COR-L47 (cell line): ENCODE measurements at places on chromosomes 12 and 14.

DNA sequence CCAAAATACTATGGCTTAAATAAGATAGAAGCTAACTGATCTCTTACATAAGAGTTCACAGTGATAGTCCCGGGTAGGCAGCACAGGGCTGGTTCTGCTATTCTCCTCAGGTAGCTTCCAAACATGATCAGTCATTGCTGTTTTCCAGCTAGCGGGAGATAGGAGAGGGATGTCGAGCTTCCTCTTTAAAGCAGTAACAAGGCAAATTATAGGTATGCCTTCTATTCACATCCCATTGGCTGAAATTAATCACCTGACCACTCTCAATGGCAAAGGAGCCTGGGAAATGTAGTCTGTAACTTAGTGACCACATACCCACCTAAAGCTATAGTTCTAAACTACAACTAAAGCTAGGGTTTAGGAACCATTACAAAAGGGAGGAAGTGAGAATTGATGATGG lies 34.5 kb upstream of the VRK1 start:
- peak; percentile 75 for DNase-seq

GRCh38 chr12:110071967-110072366 lies 23.6 kb upstream of the C12orf76 start:
- DNase-seq: no peak

DNA sequence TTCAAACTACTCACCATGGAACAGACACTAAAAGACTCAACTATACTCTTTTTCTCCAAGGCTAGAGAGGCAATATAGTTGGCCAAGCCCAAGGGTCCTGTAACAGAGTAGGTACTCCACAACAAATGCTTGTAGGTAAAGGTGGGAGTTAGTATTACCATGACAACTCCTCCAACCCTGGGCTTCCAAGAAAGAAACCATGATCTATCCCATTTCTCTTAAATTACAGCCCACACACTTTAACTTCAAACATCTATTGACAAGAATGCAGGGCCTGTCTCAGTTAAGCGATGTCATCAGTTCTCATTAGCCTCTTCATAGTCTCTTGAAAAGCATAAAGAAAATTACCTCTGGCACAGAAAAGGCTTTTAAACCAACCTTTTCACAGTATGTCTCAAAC lies 25.0 kb downstream of the ERH start:
- no peak for DNase-seq

- DNase-seq: no peak
These were observed 61.0 kb downstream of the SRGAP1 start for GRCh38 chr12:63905544-63905943.

- DNase-seq: no peak
These were observed 114.6 kb downstream of the CHST11 start for GRCh38 chr12:104571328-104571727.

DNA sequence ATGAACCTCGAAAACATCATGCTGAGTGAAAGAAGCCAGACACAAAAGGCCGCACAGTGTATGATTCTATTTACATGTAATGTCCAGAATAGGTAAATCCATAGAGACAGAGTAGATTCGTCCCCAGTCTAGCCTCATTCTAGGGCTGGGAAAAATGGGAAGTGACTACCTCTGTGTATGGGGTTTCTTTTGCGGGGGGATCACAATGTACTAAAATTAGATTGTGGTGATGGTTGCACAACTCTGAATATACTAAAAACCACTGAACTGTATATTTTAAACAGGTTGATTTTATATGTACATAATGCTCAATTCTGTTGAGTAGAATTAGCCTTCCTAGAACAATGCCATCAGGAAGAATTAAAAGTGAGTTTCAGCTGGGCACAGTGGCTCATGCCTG lies 6.3 kb upstream of the RILPL2 start:
- no peak for DNase-seq

- no peak for DNase-seq
These were observed 135.7 kb downstream of the CNTN1 start for GRCh38 chr12:40827683-40828592.

DNA sequence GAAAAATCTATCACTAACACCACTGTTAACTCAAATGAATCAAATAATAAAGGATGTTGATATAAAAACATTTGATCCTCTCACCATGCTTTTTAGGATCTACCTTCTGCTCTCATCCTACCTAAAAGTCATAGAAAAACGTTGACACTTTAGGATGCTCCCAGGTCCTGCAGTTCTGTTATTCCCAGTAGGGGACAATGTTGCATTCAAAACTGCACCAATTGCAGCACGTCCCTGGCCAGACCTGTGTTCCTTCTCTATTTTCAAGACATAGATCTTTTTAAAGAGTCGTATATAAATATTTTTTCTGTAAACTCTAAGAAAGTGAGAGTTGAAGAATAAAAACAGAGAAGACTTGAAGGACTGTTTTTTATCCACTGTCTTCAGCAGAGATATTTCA lies 8.8 kb downstream of the AICDA start:
- DNase-seq: no peak

- DNase-seq: no peak
These were observed 2.4 kb upstream of the HOXC12 start for GRCh38 chr12:53952335-53952694.

GRCh38 chr12:130506844-130507243 lies 169.2 kb downstream of the PIWIL1 start:
- DNase-seq: no peak

DNA sequence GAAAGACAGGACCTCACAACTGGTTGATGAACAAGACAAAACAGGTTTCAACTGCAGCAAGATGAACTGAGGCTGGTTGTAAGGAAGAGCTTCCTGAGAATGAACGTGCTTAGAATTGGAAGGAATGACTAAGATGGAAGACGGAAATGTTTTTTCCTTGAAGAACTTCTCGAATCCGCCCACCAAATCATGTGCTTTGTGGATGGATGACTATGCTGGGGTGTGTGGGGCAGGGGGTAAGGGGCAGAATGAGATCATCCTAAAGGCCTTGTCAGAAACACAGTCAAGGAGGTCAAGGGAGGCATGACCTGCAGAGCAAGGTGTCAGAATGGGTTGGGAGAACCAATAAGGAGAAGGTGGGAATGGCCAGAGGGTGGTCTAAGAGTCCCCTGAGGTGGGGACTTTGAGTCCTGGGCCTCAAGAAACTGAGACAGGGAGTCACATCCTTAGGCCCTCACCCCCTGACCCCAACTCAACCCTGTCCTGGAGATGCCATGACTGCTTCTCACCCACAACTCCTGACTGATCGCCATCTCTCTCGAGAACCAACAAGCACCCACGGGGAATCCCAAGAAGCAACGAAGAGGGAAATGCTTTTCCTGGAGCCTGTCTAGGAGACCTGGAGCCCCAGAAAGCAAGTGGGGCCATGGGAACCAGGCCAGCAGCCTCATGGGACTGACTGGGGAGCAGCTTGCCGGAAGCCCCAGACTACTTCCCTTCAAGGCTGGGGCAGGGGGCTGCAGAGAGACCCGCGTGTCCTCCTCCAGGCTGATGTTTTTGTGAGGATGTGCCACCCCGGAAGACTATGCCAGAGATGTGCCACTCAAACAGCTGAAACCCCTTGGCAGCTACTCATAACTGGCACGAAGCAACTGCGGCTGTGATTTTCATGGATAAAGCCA lies 84.0 kb downstream of the ACTN1 start:
- no peak for DNase-seq

DNA sequence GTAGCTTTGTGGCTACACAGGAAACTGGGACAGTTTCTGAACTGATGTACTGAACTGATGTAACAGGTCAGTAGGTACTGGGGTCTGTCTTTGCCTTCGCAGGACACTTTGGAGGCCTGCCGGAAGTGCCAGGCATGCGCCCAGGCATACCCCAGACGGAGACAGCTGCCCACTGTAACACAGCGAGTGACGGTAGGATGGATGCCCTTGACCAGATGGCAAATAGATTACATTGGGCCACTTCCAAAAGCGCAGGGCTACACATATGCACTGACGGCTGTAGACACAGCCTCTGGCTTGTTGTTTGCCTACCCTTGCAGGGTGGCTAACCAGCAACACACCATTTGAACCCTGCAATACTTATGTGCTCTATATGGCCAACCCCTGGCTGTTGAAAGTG lies 94.1 kb upstream of the TMPO start:
- no peak for DNase-seq

DNA sequence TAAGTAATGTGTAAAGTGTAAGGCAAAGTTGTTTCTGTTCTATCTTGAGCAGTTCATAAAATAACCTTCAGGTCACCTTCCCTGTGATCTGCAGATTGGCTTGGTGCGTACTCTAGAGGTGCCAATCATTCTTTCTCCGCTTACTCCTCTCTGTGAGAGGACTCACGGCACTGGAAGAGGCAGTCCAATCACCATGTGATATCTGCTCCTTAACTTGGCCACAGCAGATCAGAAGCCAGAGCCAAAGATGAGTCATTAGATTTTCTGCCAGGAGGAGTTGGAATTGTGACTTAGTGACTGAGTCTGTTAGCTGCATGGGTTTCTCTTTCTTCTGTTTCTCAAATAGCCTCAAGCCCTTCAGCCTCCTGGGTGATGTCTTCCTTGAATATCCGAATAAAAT lies 165.5 kb downstream of the SLC41A2 start:
- DNase-seq: no peak
